ENCODE measurements at places on chromosomes 7 and 10.

- no peak for DNase-seq
Observed at GRCh38 chr7:45176886-45177731, 19.5 kb downstream of the RAMP3 start.

GRCh38 chr7:28661826-28662595, 249.7 kb downstream of the CREB5 start:
- DNase-seq: no peak

DNA sequence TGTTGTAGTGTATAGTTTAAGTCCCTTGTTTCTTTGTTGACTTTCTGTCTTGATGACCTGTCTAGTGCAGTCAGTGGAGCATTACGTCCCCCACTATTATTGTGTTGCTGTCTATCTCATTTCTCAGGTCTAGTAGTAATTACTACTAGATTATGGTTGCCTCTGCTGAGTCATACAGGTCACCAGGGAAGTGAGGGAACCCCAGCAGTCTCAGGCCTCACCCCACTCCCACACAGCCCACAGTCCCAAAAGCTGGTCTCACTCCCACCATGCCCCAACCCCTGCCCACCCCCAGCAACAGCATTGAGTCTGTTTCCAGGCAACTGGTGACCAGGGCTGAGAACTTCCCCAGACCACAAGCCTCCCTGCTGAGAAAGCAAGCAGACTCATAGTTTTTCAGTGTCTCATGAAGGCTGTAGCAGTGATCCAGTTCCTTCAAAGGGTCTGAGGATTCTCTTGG, 88.0 kb downstream of the PLXDC2 start:
- DNase-seq: peak; percentile 89

GRCh38 chr10:117920956-117921355, 125.8 kb downstream of the RAB11FIP2 start:
- no peak for DNase-seq

DNA sequence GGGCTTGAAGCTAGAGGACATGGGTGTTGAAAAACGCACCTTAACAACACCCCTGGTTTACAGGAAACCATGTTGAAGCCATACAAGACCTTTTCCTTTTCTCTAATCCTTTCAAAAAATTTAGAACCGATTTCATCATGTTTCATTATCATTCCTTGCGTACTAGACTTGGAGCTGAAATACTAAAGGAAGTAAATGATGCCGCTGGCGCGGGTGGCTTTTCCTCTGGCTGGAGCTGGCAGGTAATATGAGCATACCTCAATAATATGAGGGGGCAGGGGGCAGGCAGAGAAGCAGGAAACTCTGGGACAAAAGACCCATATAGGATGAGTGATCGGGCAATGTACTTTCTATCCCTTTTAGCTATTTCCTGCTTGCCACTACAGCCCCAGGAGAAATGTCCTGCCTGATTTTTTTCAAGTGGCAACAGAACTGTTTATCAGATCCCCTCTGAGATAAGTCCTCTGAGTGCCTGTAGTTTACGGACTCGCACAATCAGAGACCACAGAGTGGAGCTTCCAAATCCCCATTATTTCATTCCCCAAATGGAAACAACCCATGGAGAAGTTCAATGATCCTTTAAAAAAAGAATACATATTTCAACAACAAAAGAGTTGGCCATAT, 450.1 kb downstream of the KCNMA1 start:
- no peak for DNase-seq

DNA sequence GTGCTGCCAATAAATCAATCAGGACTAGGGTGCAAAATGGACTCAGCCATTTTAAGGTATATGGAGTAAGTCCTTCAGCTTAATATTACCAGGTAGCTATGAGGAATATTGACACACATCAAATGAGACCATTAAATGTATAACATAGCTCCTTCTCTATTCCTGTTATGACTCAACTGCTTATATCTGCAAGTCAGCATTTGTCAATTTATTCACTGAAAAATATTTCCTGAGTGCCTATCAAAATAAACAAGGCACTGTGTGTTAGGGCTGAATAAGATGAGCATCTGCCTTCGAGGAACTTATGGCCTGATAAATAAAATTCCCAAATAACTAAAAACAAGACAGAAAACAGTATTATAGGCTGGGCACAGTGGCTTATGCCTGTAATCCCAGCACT, 113.8 kb downstream of the CDK6 start:
- no peak for DNase-seq

- no peak for DNase-seq
Observed at GRCh38 chr10:71076473-71077142, 135.8 kb upstream of the UNC5B start.

DNA sequence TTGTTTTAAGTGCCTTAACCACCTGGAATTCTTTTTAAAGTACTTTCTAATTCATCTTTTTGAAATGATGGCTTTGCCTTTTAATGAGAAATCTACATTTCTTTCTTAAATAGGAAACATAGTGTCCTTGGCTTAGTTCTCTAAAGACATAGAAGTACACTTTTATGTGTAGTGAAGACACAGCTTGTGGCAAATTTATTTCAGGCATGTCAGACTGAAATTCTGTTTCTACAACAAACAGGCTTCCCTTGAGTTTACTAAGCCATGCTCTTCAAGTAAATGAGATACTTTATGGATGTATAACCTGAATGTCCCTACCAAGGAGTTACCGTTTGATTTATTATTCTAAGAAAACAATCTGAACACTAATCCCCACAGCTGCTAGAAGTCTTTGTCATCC, 136.9 kb upstream of the MAGI2 start:
- DNase-seq: no peak

- DNase-seq: peak; percentile 24
Observed at GRCh38 chr10:6195376-6195775, 7.4 kb upstream of the PFKFB3 start.

DNA sequence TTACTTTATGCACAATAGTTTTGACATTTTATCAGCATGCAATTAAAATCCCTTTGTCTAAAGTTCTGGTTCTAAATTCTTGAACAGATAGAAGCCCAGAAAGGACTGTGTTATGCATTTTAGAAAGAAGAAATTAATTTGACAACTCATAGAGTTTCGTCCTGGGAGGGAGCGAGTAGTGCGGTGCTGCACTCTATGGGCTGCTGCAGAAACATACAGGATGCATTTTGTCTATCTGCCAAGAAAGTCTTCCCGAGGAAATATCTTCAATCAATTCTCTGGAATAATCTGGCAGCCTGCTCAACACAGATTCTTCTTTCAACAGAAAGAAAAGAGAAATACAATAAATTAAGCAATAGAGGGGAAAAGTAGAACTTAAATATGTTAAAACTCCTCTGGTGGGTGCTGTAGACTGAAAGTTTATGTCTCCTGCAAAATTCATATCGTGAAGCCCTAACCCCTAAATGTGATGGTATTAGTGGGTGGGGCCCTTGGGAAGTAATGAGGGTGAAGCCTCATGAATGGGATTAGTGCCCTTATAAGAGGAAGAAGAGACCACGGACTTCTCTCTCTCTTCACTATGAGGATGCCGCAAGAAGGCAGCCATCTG, 39.0 kb upstream of the IFRD1 start:
- DNase-seq: no peak

- DNase-seq: peak; percentile 79
Observed at GRCh38 chr10:120420421-120420820, 36.6 kb upstream of the PLPP4 start.

- no peak for DNase-seq
Observed at GRCh38 chr7:129074994-129075393, 20.1 kb upstream of the TNPO3 start.

- DNase-seq: no peak
Observed at GRCh38 chr7:4136036-4136435, 546.1 kb upstream of the FOXK1 start.

DNA sequence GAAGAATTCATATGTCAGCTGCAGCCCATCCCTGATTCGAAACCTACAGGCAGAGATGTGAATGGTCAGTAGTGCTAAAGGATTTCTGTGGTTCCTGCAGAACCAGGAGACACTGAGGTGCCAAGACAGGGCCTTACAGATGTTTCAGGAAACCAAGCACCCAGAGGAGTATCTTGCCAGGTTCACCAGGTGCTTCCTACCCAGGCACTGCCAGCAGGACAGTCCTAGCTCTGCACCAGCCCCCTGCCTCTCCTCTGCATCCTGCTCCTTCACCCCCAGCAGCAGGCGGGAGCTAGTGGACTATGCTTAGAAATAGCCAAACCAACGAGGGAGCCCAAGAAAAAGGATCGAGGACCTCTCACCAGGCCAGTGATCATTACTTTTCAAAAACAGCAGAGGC, 4.2 kb upstream of the IKZF1 start:
- DNase-seq: no peak

- DNase-seq: no peak
Observed at GRCh38 chr7:35029311-35029710, 8.0 kb downstream of the DPY19L1 start.

GRCh38 chr7:152436111-152436930, 518 bp upstream of the KMT2C start:
- peak; percentile 83 for DNase-seq

GRCh38 chr10:131870831-131871672, 29.8 kb upstream of the PPP2R2D start:
- no peak for DNase-seq

GRCh38 chr7:30743371-30744074, 8.4 kb upstream of the INMT start:
- no peak for DNase-seq

GRCh38 chr10:73207883-73208282, 39.2 kb downstream of the DNAJC9 start:
- DNase-seq: no peak

DNA sequence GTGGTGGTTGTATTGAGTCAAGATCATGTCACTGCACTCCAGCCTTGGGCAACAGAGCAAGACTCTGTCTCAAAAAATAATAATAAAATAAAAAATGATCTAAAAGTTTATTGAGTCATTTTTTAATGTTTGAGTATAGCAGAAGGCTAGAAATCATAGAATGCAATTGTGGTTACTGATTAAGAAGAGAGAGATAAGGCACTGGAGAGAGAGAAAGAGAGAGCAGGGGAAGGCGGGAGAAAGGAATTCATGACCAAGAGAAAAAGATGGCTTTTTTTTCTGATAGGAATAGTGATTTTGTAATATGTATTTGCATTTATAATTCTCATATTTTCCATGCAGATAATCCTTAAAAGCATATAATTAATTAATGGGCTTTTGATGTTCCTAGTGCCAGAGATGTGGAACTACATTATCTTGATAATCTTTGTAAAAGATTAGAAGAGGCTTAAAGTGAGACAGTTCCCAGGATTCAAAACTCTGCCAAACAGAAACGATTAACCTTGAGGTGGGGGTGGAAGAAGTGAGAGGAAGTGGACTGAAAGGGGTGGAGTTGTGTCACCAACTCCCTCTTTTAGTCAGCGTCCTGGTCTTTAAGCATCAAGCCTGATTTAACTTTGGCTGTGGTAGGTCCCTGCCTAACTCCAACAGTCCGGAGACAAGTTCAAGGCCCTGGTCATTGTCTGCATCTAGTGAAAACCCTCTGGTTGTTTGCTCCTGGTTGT, 76.2 kb downstream of the CHN2 start:
- no peak for DNase-seq

- DNase-seq: no peak
Observed at GRCh38 chr7:97149843-97150242, 32.3 kb downstream of the SDHAF3 start.

- no peak for DNase-seq
Observed at GRCh38 chr7:11875635-11876034, 43.6 kb upstream of the THSD7A start.

DNA sequence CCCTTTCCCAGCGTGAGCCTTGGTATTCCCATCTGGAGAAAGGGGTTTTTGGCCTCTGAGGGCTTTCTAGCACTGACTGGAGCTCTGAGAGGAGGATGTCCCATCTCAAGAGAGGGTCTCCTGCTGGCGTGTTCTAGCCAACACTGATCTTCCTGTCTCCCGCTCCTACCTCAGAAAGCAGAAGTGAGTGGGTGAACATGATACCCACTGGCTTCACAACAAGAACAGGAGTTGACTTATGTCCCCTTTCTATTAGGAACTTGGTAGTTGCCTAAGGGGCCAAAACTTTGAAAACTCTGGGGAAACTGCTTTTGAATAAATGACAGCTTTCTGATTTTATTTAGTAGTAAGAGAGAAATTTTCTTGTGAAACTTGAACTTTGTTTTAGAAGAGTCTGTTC, 113.1 kb upstream of the ADCY1 start:
- DNase-seq: no peak

DNA sequence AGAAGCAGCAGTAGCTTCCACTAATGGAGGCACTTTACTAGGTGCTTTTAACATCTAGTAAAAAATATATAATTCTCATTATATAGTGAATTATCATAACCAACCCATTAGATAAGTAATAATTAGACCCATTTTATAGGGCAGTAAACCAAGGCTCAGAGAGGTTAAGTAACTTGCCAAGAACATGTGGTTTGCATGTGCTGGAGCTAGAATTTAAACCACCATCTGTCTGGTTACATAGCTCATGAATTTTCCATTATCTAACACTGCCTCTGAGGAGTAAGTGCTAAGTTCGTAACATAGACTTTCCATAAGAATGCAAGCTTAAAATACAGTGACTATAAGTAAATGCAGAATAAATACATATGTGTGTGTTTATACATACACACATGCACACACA, 41.9 kb downstream of the CREB3L2 start:
- no peak for DNase-seq

DNA sequence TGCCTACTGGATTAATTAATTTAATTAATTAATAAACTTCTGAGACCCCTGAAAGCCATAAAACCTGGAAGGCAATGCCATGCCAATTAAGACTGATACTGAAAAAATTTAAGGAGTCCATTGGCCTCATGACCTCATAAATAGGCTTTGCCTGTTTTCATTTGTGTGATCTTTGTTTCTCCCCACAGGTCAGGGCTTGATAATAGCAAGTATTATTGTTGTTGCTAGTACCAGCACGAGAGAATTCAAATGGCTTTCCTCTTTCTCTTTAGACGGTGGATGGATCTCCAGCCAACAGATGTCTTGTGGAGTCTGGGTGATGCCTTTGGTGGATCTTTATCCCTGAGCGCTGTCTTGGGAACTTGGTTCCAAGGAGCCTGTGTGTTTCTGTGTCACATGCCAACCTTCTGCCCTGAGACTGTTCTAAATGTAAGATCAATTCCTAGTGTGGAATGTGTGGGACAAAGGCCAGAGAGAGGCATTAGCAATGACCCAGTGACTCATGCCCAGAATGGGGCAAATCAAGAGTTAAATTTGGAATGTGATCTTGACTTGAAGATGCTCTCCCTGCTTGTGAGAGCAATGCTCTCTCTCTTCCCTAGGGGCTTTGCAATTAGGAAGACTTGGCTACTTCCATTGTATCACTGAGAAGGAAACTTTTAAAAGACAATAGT, 17.7 kb downstream of the ACSM6 start:
- peak; percentile 57 for DNase-seq

DNA sequence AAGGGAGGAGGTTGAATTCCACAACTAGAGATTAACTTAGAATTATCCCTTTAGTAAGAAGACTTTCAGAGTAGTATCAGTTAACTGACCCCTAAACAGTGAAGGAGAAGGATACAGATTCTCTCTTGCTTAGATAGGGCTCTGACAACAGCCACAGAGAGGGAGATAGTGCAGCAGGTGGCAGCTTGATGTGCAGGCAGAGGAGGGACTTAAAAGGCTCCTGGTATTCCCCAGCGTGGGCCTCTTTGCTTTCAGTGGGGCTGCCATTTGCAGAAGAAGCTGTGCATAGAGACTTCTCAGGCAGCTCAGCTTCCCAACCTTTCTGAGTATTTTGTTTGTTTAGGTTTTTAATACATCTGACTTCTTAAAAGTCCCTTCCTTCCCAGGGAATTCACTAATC, 16.0 kb downstream of the FZD1 start:
- DNase-seq: no peak

GRCh38 chr7:148695953-148696352, 2.8 kb upstream of the CUL1 start:
- peak; percentile 31 for DNase-seq

GRCh38 chr7:131908714-131909113, 352.3 kb upstream of the PODXL start:
- no peak for DNase-seq

Data from RCC 7860 (cell line).